SJCRH30 (cell line): ENCODE measurements at places on chromosomes 16 and 17. TPM values are rescaled to one million over a fixed set of nuclear protein-coding genes. Genes with fewer than 3 reads are reported as not detected.

DNA sequence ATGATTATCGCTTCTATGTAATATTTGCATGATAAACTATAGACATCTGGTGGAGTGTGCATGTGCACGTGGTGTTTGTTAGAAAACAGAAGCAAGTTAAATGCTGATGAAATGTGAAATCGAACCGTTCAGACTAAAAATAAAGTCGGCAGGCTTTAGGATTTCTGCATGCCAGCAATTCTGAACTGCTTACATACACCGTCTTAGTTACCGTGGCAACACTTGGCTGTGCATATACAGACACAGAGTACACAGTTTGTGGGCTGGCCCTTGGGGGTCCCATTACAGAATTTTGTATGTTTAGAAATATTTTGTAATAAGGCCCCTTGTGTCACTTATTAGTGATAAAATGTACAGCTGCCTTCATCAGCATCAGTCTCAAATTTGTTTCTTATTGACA is 605.5 kb downstream of the RBFOX1 start:
- no peak for DNase-seq

DNA sequence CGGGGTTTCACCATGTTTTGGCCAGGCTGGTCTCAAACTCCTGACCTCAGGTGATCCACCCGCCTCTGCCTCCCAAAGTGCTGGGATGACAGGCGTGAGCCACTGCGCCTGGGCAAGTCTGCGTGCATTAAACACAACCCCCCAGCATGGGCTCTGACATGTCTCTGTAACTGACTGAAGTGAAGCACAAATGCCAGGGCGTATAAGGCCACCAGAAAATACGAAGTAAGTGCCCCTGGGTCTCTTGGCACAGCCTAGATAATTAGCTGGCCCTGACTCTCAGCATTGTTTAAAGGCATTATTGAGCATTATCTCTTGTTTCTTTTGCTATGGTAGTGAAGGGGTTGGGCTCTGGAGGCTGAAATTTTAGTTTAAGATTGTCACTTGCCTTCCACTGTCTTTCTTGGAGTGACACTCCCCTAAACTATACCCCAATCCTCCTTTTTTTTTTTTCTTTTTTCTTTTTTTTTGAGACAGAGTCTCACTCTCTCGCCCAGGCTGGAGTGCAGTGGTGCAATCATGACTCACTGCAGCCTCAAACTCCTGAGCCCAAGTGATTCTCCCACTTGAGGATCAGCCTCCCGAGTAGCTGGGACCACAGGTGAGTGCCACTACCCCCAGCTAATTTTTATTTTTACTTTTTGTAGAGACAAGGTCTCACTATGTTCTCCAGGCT is 8.2 kb upstream of the SEC14L1 start:
- no peak for DNase-seq

GRCh38 chr17:75589919-75590303 is 2.3 kb downstream of the MYO15B start:
- no peak for DNase-seq

GRCh38 chr16:85918436-85918835 is 19.5 kb downstream of the IRF8 start:
- DNase-seq: no peak

DNA sequence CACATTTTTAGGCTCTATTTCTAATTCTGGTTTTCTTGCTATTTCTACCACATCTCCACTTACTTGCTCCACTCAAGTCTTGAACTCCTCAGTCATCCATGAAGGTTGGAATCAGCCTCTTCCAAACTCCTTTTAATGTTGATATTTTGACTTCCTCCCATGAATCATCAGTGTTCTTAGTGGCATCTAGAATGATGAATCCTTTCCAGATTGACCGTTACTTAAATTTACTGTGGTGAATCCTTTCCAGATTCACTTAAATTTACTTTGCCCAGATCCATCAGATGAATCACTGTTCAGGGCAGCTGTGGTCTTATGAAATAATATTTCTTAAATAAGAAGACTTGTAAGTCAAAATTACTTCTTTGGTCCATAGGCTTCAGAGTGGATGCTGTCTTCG is 32.4 kb downstream of the CLTC start:
- no peak for DNase-seq

GRCh38 chr16:31132303-31132979 is 3.1 kb downstream of the PRSS8 start:
- no peak for DNase-seq

- no peak for DNase-seq
Measured at GRCh38 chr17:3963237-3964201, 718 bp downstream of the ATP2A3 start.

GRCh38 chr17:4304417-4305027 is 40.7 kb upstream of the ANKFY1 start:
- DNase-seq: peak; percentile 57

- no peak for DNase-seq
Measured at GRCh38 chr17:68029512-68030215, 5.9 kb upstream of the KPNA2 start.

DNA sequence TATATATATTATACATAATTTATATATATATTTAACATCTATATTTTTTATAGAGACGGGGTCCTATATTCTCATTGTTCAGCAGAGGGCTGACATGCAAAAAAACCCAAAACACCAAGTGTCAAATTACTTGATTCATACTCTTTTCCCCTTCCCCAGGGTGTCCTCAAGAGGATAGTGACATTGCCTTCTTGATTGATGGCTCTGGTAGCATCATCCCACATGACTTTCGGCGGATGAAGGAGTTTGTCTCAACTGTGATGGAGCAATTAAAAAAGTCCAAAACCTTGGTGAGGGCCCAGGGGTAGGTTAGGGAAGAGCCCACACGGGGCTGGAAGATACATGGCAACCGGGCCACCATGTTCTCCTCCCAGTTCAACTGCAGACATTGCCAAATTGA is 11.0 kb downstream of the ITGAM start:
- no peak for DNase-seq

DNA sequence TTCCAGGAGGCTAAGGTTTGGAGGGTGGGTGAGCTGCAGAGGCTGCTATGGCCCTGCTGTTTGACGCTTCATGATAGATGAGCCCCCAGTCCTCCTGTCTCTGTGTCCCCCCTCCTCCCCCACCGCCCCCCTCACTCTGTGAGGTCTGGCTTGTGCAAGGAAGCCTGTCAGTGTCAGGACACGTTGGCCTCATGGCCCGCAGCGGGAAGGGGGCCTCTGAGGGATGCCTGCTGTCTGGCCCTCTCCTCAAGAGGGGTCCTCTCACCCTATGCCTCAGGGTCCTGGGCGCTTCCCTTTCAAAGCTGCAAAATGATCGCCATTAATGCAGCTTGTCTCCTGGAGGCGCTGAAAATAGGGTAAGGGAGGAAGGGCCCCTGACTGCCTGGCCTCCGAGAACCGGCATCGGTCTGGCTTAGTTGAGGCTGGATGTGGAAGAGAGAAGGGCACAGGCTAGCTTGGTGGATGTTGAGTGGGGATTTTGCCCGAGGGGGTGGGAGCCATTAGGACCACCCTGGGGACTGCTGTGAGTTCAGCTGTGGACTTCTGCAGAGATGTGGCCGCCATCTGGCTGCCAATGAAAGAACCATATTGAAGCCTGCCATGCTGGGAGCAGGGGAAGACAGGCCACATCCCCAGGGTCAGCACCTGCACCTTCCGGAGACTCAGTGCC is 14.8 kb upstream of the GOSR2 start:
- no peak for DNase-seq

DNA sequence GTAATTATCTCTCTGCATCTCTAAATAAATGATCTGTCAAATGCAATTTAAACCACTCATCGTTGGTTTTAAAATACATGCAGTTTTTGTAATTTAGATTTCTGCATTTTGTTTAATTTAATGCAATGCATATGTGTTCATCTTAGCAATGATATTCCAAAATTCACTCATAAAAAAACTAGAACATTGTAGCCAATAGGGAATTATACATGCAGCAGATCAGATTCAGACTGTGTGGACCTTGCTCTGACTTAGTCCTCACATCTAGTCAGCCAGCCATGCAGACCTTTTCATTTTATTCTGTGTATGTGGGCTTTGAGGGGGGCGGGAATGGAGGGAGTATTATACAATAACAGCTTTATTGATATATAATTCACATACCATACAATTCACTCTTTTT is 37.3 kb upstream of the SIAH1 start:
- no peak for DNase-seq

GRCh38 chr17:59941131-59941530 is 23.4 kb downstream of the RNFT1 start:
- no peak for DNase-seq

- no peak for DNase-seq
Measured at GRCh38 chr16:86740298-86740697, 161.9 kb downstream of the FOXL1 start.

DNA sequence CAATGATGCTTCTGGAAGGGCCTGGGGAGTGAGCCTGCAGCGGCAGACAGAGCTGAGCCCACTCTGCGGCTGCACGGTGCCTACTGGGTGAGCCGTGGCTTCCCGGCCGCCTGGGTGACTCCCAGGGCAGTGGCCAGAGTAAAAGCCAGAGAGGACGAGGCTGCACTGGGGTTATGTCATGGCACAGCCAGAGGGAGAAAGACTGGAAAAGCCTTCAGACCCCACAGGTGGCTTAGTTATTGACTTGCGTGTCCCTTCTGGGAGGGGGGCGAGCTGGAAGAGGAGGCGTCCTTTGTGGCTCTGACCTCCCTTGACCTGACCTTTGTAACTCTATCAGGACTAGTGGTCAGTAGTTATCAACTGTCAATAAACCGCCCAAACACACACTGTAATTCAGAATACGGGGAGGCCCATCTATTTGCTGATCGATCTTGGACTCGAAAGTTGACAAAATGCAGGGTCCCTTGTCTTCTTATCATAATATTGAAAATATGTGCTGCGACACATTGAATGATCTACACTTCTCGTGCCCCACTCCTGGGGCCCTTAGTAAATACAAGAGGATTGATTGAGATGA is 385.9 kb upstream of the ZFHX3 start:
- DNase-seq: no peak

DNA sequence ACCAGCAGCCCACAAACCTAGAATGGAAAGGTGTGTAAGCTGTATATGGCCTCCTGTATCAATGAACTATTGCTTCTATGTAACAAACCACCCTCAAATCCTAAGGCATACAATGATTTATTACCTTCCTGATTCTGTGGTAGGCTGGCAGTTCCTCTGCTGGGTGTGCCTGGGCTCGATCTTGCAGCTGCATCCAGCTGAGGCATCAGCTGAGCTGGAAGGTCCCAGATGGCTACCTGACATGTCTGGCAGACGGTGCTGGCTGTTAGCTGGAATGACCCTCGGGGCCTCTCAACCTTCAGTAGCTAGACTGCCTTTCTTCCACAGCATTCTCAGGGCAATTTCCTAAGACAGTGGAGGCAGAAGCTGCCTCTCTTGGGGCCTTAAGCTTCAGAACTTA is 152.7 kb downstream of the RAB11FIP4 start:
- DNase-seq: no peak

- DNase-seq: no peak
Measured at GRCh38 chr17:9833922-9834321, 8.2 kb downstream of the GLP2R start.

- no peak for DNase-seq
Measured at GRCh38 chr17:68020409-68020756, 15.2 kb upstream of the KPNA2 start.

DNA sequence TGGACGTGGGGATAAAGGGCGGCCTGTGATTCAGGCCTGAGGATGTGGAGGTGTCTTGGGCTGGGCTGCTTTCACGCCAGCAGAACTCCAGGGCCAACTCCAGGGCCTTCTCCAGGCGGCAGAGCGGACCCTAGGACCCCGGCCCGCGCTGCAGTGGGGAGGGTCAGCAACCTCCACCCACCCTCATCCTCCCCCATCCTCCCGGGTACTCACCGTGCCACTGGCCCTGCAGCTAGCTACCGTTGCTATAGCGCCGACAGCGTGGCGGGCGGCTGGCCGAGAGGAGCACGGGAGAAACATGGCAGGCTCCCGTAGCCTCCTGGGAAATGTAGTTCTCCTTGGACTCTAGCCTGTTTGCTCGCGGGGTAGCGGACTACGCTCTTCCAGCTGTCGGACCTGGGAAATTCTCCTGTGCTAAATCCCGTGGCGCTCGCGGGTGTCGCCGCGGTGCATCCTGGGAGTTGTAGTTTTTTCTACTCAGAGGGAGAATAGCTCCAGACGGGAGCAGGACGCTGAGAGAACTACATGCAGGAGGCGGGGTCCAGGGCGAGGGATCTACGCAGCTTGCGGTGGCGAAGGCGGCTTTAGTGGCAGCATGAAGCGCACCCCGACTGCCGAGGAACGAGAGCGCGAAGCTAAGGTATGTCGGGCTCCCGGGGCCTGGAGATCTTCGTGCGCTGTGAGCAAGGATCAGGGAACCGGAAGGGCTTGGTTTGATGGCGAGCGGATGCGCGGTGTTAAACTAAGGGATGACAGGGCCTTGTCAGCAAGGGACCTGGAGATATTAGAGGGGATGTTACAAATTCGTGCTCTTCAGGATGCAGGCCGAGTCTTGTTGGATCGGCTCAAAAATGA is at the start of the genes FTO and RPGRIP1L:
TSS of gene FTO (plus strand) at position 567 of the 855 bp plus-strand sequence.
TSS of gene RPGRIP1L (minus strand) at position 270 of the 855 bp plus-strand sequence. CDS start 3,136 bp downstream, outside the sequence.
- DNase-seq: peak; percentile 100

DNA sequence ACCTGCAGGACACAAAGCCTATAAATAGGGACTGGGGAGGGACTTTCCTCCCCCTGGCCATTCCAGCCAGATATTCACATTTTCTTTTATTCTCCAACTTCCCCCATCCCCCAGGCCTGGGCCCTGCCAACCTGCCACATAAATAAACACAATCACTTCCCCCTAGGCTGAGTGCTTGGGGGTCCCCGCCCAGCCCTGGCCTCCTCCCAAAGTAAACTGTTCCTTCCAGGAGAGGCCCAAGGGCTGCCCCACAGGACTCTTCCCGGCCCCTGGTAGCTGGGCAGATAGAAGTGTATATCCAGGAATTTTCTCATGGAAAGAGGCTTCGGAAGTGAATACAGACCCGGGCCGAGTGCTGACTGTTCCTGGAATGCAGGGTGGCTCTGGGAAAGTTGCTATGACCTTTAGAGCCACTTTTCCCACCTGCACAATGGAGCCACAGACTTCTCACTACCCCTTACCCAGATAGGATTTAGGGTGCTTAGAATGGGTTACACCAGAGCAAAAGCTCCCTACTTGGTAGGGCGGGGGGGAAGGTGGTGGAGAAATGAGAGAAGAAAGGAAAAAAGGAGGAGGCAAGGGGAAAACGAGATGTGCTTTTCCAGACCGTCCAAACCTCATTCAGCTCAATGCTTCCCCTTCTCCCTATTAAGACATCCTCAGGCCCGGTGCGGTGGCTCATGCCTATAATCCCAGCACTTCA is 8.5 kb downstream of the CSF3 start:
- DNase-seq: peak; percentile 47

DNA sequence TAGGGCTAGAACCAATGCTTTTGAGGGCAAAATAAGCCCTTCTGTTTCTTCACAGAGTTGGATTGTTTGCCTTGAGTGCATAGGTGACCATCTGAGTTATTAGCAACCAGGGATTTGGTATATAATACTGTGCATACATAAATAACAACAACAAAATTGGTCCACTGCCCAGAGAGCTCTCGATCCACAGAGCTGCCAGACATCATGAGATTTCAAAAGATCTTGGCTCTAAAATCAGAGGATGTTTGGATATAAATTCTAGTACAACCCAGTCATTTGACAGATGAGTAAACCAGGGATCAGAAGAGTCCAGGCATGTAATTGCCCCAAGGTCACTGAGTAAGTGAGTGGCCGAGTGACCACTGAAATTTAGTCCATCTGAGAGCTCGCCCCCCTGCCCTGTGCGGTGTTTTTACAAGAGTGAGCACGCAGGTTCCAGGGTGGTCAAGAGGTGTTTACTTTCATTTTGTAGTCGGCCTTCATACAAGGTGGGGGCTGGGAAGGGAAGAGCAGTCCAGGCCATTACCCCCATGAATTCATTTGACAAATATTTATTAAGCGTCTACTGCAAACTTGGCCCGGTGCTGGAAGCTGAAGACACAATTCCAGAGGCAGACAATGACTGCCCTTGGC is 1.8 kb upstream of the MT2A start:
- no peak for DNase-seq

Gene CCL2
- total RNA-seq: 5.3 and 6.7 TPM in 2 replicates

Gene CRYBA1
- total RNA-seq: not detected in 2 replicates

Gene HEATR9
- not detected in 2 replicates for total RNA-seq
